ENCODE measurements at places on chromosomes 7 and 10.

- DNase-seq = no peak
Observed at GRCh38 chr7:101125989-101126650, 784 bp upstream of the SERPINE1 start.

DNA sequence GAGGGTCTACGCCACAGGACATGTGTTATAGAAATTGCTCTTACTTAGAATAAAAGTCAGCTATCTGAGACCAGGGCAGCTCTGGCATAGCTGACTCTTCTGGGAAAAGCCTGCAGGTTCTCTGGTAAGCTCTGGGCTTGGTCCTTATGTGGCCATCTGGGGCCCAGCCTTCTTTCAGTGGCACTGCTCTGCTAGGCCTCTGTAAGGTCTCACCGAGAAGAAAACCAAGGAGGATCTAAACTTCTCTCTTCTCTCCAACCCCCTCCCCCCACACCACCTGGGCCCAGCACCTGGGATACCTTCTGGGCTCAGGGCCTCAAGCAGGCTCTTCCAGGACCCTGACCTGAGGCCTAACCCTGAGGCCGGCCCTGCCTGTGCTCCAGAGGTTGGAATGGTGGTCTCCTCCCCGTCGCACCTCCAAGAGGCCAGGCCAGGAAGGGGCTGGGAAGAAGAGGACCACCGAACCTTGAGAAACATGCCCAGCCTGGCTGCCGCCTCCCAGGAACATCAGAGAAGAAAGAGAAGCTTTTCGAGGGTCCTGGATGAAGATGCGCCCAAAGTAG, 323.6 kb downstream of the GFRA1 start:
- DNase-seq = no peak

DNA sequence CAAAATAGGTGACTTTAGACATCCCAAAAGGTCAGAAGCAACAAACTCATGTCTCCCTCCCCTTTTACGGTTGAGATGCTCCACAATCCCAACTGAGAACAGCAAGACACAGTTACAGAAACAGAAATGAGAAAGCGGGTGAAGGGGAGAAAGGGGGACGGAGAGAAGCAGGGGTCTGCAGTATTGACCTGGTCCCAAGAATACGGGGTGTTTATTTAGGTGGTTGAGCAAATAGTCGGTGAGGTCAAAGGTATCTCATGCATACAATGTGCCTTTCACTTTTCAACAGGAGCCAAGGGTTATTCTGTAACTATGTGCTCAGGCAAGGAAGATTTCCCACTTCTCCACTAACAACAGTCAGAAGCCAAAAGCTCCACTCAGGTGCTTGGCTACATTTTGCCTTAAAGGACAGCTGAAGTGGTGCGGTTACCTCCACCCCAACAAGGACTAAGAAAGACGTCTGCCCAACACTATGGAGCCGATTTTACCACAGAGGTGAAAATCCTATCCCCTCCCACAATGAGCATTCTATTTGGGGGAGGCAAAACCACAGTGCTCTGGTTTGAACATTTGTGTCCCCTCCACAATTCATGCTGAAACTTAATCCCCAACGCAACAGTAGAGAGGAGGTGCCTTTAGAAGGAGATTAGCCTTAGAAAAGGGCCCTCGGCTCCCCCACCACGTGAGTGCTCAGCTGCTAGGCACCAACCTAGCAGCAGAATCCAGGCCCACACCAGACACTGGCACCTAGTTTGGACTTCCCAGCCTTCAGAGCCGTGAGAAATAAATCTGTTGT, 77.9 kb downstream of the PARD3 start:
- DNase-seq = no peak

GRCh38 chr7:102148799-102149198, 137.9 kb upstream of the SH2B2 start:
- no peak for DNase-seq

DNA sequence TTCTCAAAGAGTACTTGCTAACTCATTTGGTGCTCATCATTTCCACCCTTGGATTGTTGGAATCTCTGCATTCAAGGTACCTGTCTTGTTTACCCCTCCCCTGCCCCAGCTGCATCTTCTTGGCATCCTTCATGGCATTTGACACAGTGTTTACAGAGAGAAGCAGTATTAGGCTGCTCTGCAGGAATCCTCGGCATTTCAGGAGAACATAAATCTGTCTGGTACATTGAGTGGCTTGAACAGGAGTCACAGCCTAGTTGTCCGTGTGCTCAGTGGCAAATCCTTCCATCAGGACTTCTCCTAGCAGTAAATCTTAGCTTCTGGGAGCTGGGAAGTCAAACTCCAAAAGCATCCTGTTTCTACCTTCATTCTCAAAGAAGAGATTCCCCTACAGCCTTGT, 136.8 kb upstream of the YAE1 start:
- DNase-seq = no peak

DNA sequence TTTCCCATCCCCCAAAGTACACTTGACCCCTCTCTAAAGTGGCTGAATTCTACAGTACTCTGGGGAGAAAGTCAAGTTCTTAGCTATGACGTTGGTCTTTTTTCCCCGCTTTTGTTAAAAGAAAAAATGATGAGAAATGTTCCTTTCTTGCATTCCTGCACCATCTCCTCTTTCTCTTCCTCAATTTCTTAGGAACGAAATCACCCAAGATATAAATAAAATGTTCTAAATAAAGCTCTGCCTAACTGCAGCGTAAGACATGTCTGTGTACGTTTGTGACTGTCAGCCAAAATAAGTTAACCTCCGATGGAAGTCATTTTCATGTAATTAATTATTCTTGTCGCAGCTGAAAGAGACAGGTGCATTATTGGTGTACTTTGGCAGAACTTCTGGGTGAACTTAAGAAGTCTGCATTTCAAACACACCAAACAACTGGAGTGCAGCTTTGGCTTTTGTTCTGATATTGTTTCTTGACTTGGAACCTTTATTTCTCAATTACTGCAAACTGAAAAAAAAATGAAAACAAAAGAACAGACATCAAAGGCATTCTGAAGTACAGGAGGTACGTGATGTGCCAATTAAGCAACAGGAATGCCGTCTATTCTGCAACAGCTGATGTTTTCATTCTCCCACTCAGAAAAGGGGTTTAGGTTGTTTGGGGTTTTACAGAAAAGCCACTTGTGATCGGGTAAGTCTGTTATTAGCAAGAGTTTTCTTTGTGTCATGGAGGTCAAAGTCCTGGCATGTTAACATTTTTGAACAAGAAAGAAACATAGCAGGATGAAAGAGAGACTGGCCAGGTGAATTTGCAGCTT, 82.4 kb upstream of the SDK1 start:
- DNase-seq = no peak

GRCh38 chr7:83528925-83529423, 120.0 kb downstream of the SEMA3E start:
- no peak for DNase-seq
